ENCODE measurements at places on chromosomes 5 and 9.
A peak's percentile ranks its signal among the peaks of the same experiment; 100 is the strongest.

DNA sequence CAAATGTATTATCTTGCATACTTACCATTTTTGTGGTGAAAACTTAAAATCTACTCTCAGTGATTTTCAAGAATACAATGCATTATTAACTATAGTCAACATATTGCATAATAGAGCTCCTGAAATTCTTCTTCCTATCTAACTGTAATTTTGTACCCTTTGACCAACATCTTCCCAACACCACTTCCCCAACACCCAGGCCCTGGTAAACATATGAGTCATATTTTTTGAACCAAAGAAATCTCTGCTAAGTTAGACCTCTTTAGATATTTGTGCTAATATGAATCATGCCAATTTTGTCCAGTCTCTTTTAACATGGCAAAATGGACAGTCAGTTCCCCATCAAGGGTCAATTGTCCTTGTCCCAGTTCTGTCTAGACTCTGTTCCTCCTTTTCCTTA lies 18.5 kb upstream of the RGS7BP start:
- no peak for DNase-seq

GRCh38 chr9:71767776-71768321 lies 464 bp downstream of the CEMIP2 start:
- DNase-seq: peak; percentile 35

DNA sequence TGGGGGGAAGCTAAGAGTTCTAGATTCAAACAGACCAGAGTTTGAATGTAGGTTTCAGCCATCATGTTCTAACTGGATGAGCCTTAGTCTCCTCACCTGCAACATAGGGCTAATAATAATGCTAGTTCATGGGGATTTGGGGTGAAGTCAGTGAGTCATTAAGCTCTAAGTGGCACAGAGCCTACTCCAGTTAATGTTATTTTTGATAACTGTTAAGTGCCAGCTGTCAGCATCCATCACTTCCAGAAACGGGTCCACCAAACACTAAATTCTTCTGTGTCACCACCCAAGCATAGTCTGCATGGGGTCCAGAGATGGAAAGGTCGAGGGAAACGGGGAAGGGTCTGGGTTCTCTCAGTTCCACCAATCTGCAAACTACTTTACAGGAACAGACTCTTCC lies 1.8 kb upstream of the TSC1 start:
- DNase-seq: no peak

DNA sequence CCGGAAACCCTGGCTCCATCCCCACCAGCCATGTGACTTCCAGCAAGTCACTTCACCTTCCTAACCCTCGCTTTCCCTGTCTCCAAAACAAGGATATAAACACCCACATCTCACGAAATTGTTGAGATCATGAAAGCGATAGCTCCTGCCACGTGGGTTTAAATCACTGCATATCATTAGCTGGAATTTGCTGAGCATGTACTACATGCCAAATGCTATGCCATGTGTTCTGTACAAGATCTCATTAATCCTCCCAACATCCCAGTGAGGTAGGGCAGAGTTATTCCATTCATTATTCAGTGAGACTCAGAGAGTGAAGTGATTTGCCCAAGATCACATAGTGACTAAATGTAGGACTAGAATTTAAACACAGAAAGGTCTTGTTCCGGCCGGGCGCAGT lies 29.2 kb upstream of the HRH2 start:
- DNase-seq: no peak

- no peak for DNase-seq
Measured at GRCh38 chr5:71907608-71908145, 188.6 kb downstream of the CARTPT start.

DNA sequence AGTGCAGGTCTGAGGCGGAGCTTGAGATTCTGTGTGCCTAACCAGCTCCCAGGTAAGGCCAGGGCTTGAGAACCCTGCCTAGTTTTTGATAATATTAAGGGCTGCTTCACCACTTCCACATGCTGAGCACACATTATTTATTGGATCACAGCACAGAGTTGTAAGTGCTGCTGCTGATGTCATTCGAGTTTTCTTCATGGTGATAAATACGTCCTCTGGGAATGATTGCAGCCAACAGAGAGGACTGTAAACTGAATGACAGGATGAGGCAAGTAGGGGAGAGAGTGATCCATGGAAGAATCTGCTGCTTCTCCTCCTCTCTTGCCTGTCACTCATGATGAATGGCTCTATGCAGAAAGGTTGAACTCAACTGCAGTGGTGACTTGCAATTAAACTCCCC lies 77.9 kb upstream of the VPS13A start:
- no peak for DNase-seq

DNA sequence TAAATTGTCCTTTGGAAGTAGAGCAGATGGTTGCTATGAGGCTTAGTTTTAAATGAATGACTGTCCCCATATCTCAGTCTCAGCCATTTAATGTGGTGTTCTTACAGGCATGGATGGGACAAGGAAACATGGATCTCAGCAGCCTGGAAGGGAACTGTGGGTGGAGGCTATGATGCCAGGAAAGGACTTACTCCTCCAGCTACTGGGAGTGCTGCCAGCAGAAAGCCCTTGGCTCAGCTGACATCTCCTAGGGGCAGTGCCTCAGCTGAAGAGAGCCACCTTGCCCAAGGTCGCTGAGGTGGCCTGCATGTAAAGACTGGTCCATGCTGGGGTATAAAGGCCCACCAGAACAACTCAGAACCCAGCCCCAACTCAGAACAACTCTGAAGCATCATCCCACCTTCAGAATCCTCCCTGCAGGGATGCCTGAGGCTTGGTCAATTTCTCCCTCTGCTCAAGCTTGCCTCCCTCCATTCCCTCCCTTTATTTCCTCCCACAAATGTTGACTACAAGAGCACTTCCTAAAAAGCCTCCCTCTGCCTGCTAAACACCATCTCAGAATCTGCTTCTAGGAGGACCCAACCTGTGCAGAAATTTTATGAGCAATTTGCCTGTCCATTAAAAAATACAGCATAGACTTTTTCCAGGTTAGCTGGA lies 1.8 kb upstream of the PDE8B start:
- DNase-seq: no peak

DNA sequence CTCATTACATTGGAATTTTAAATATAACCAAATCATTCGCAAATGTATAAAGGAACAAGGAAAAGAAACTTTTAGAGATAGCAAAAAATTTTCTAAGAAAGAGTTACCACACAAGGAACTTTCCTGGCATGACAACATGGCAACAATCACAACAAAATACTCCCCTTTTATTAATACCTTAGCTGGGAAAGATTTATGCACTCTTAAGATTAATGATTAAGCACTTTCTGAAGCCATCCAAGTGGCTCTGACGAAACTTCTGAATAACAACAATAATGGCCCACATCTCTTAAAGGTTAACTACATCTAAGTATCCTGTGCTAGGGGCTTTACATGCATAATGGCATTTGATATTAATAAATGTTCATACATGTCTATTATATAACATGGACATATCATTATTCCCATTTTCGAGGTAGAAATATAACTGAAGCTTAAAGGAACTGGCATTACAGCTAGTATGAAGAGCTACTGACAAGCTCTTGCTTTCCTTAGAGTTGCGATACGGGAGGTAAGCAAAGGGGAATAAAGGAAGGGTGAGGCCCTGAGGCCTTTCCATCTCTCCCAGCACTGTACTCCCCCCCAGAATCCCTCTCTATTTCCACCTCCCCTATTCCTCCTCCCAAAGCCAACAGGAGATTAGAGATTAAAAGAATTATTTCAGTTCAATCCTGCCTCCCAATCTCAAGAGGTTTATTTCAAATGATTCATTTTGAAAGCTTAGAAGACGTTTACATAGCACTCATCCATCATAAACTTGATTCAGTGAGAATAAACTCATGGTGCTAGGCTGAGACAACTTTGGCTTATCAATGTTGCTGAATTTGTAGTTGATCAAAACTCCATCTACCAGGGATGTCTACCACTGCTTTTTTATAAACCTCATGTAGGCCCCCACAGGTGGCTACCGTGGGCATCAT lies 9.6 kb downstream of the MTMR12 start:
- peak; percentile 84 for DNase-seq

DNA sequence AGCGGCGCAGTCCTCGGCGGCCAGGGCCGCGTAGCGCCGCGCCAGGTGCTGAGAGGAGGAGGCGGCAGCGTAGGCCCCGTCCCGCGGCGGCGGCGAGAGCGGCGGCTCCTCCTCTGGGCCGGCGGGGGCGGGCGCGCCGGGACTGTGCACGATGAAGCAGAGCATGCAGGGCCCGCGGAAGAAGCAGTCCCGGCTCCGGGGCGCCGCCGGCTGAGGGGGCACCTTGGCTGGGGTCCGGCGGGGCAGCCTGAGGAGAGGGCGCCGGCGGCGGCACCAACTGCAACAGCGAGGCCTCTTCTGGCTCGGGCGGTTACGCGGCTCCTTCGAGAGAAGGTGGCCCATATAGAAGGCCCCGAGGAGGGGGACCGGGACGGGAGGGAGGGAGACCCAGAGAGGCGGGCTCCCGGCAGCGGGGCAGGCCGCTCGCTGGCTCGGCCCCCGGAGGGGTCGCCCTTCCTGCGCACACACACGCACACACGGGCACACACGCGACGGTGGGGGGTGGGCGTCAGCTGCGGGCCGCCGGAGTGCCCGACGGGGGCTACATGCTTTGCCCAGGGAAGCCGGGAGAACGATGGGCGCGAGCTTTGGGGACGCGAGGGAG lies 446 bp downstream of the FBXL17 start:
- DNase-seq: peak; percentile 81

DNA sequence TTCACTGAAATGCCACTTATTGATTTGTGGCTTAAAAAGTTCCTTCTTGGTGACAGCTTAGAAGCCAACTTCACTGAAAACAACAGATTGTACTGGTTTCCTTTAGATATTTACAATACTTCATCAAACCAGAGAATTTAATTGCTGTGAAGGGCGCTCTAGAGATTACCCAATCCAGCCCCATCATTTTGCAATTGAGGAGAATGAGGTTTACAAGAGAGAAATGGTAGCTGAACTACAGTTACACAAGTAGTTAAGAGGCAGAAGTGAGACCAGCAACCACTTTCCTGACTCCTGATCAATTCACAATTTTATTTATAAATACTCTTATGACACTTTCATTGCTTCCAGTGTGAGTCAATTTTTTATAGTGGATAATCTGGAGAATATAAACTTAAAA lies 103.5 kb upstream of the APC start:
- DNase-seq: no peak

DNA sequence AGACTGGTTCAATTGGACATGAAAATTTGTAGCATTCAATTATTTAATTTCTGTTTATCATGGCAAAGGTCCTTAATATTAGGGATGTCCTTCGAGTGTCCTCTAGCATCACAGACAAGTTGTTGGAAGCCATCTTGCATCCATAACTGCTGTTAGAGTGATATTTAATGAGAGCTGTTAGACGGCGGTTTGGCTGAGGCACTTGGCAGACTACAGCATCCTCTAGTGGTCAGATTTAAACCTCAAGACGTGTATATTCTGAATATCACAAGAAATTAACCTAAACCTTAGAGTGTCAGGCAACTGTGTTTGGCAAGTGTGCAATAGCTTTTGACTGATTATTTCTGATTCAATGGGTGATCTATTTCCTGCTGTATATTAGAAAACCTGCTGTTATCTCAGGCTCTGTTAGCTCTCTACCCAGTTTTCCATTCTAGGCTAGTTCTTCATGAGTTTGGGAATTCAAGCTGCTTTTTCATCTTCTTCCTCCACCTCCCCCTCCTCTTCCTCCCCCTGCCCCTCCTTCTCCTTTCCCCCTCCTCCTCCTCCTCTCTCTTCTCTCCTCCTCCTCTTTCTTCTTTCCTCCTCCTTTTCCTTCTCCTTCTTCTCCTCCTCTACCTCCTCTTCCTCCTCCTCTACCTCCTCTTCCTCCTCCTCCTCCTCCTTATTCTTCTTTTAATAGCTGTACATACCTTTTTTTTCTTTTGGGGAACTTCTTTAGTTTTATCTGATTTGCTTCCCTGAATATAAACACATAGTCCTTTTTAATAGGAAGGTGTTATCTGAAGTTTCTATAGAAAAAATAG lies 8.6 kb downstream of the SPINK1 start:
- DNase-seq: peak; percentile 60

GRCh38 chr5:34820593-34820992 lies 18.4 kb upstream of the TTC23L start:
- no peak for DNase-seq

- no peak for DNase-seq
Measured at GRCh38 chr9:115357821-115358220, 239.9 kb upstream of the TNC start.

DNA sequence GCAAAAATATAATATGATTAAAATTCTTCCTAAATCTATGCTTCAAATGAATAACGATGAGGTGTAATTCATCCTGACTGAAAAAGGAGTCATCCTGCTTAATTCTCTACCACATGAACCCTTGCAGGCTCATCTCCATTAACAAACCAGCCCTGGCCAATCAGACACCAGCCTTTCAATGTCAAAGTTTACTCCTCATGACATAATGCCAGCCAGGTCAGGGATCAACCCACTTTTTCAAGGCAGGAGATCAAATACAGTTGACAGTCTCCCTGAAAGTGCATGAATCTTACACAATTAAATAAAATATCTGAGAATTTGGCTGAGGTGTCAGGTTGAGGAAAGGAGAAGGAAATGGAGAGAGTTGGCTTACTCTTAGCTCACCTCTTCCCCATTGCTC lies 7.0 kb downstream of the GRIN3A start:
- DNase-seq: no peak

DNA sequence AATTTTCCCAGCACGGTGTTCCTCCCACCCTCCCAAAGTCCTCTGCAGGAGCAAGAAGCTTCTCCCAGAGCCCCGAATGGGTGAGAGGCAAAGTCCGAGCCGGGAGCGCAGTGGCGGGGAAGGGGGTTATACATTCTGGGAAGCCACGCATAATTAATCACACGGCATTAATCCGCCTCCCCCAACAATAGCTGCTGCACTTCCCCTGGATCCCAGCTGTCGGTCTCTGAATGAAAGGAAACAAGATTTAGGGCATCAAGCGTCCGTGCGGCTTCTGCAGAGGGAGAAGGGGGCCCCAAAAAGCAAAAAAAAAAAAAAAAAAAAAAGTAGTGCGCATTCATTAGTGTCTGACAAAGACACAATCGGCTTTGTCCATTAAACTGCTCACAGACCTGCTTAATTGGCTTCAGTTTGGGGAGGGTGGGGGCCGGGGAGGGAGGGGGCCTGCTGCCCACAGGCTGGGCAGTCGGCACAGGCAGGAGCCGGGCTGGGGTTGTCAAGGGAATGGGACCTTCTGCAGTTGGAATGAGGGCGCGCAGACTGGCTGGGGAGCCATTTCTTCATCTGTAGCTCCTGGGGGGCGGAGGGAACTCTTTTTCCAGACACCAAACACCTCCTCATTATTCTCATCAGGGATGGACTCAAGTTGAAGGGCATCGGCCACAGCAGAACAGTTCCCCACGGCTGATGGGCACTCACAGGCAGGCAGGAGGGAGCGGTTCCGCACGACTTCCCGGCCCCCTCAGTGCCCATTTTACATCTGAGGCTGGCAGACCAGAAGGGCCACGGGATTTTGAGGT lies 3.4 kb downstream of the NOTCH1 start:
- DNase-seq: no peak
